DND-41 (cell line): ENCODE measurements at places on chromosomes 5 and 9.

- no peak overlapping the region for H3K4me3 ChIP-seq
- H3K27me3 ChIP-seq, result no peaks in the 10 kb centered on the region
- no peak overlapping the region for H3K27ac ChIP-seq
- H3K4me1 ChIP-seq, result no peaks in the 10 kb centered on the region
- H3K36me3 ChIP-seq, result no peaks in the 10 kb centered on the region
These were observed 396.6 kb downstream of the TLR4 start for GRCh38 chr9:118100529-118101419.

GRCh38 chr5:27706832-27707231 is 668.4 kb upstream of the CDH9 start:
- no peak for DNase-seq
- no peak overlapping the region for H3K27ac ChIP-seq
- no peaks in the 10 kb centered on the region for H3K27me3 ChIP-seq
- H3K4me1 ChIP-seq, result no peaks in the 10 kb centered on the region
- no peaks in the 10 kb centered on the region for H3K36me3 ChIP-seq

DNA sequence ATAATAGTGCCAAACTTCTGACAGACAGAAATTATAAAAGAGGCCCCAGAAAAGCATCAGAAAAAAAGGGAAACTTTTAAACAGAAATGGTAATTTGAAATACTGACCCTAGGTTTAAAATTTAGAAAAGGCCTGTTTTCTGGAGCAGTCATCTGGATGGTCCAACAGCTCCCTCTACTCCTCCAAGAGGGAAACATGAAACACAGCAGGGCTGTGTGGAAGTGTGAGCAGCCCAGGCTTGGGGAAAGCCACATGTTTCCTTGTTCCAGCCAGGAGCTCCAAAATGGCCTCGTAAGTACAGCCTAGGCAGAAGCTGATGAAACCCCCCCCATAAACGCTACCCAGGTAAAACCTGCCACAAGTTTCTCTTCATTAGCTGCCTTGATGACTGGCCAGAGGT is 499.3 kb upstream of the ADAMTS16 start:
- peak; percentile 32 for DNase-seq
- H3K36me3 ChIP-seq, result no peaks in the 10 kb centered on the region
- no peaks in the 10 kb centered on the region for H3K27me3 ChIP-seq
- peaks cover 55% of the 10 kb centered on the region for H3K4me1 ChIP-seq

DNA sequence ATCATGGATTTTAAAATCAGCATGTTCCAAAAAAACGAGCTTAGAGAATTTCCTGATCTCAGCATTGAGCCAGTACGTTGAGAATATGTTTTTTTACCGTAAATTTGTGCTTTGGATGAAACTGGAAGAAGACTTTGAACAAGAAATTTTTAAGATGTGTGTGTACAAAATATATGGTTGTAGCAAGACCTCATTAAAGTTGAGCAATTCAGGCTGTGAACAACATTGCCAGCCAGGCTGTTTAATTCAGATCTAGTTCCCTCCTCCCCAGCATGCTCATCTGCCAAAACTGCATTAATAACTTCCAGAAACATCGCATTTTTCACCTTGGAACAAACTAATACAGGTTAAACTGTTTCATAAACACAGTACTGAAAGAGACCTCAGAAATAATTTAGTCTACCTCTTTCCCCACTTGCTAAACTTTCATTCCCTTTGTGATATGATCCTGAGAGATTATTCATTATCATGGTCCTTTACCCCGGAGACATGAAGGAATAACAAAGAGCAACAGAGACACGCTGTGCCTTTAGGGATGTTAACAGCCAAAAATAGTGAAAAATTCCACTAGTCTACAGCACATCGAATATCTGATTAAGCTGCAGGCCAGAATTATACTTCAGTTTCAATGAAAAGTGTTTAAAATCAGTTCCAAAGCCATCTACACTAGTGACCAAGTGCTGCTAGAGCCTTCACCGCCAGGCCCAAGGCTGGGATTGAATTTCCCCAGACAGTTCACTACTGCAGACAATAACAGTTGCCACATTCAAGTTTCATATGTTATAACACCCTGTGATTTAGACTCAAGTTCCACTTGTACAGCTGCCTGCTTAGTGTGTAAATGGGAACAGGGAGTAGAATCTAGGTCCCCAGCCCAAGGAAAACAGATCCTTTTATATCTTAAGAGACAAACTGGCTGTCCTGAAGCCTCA is 89.6 kb downstream of the EFNA5 start:
- no peaks in the 10 kb centered on the region for H3K36me3 ChIP-seq
- H3K27me3 ChIP-seq, result no peaks in the 10 kb centered on the region
- H3K27ac ChIP-seq, result no peak overlapping the region
- H3K4me1 ChIP-seq, result no peaks in the 10 kb centered on the region
- no peak overlapping the region for H3K4me3 ChIP-seq
